ENCODE measurements at places on chromosomes 3 and 15. TPM values are rescaled to one million over a fixed set of nuclear protein-coding genes. Genes with fewer than 3 reads are reported as not detected.

CYP1A2 gene
- total RNA-seq = not detected

SPINK8 gene
- total RNA-seq = not detected

DNA sequence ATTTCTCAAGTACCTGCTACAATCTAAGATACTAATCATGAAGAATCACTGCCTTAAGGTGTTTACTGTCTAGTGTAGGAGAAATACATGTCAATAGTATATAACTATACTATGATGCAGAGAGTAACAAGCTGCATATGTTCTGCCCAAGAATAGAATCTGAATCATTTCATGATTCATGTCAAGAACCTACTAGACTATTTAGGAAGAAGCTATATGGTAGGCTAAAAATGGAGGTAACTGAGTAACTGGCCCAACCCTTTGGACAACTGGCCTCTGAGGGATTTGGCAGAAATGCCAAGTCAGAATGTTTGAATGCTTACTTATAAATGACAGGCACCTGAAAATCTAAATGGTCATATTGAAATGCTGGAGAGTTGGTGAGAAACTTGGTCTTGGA lies 59.9 kb upstream of the DGKG start:
- H3K4me1 ChIP-seq = peaks cover 21% of the 10 kb centered on the region
- H3K27ac ChIP-seq = no peak overlapping the region

- DNase-seq = no peak
- H3K4me3 ChIP-seq = no peak overlapping the region
- H3K4me1 ChIP-seq = peaks cover 11% of the 10 kb centered on the region
- no peaks in the 10 kb centered on the region for H3K36me3 ChIP-seq
- no peaks in the 10 kb centered on the region for H3K27me3 ChIP-seq
- no peak overlapping the region for H3K27ac ChIP-seq
Observed at GRCh38 chr15:35256141-35256540, 171.0 kb upstream of the NANOGP8 start.

- H3K27ac ChIP-seq = no peak overlapping the region
- no peak for DNase-seq
- H3K36me3 ChIP-seq = no peaks in the 10 kb centered on the region
- no peaks in the 10 kb centered on the region for H3K27me3 ChIP-seq
- peaks cover 7% of the 10 kb centered on the region for H3K4me1 ChIP-seq
- no peak overlapping the region for H3K4me3 ChIP-seq
Observed at GRCh38 chr15:22974745-22975144, 5.4 kb downstream of the CYFIP1 start.
